GM04503 (cell line): ENCODE measurements at places on chromosomes 3 and 15.
A peak's percentile ranks its signal among the peaks of the same experiment; 100 is the strongest.

DNA sequence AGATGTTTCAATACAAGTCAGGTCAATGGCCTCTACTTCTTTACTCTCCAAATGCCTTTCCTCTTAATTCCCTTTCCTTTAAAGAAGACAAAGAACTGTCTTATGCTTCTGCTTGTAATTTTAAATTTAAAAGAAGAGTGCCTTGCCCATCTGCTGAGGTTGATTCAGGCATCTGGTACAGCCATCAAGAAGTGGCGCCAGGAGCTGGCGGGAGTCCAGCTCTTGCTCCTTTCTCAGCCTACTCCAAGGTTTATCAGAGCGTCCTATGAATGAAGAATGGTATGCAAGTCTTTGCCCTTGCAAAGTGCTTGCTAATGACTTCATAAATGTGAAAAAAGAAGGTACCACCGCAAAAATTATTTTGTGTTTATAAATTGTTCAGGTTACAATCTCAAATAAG lies 294.6 kb upstream of the TGFBR2 start:
- no peak for DNase-seq

GRCh38 chr15:101254157-101255050 lies 2.6 kb upstream of the CHSY1 start:
- DNase-seq = no peak

GRCh38 chr3:193977622-193978021 lies 158.3 kb upstream of the HES1 start:
- DNase-seq = no peak

- DNase-seq = no peak
These were observed 43.7 kb downstream of the FAM3D start for GRCh38 chr3:58622892-58623291.

DNA sequence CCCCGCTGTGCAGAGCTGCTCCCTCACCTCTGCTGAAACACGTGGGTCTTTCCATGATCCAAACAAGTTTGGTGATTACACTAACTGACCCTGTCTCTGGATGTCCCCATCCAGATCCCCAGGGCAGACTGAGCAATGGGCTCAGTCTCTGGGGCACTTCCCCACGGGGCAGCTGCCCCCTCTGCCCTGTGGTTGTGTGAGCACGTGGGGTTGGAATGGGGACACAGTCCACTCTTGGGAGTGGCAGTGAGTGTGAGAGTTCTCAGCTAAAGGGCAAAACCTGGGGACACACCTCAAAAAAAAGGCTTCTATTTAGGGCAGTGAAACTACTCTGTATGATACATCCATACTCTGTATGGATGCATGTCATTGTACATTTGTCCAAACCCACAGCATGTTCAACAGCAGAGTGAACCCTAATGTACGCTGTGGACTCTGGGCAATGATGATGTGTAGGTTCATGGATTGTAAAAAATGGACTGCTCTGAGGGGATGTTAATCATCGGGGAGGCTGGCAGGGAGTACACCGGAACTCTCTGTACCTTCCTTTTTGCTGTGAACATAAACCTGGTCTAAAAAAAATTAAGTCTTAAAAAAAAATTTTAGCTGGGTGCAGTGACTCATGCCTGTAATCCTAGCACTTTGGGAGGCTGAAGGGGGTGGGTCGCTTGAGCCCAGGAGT lies 49.9 kb upstream of the BLM start:
- no peak for DNase-seq

DNA sequence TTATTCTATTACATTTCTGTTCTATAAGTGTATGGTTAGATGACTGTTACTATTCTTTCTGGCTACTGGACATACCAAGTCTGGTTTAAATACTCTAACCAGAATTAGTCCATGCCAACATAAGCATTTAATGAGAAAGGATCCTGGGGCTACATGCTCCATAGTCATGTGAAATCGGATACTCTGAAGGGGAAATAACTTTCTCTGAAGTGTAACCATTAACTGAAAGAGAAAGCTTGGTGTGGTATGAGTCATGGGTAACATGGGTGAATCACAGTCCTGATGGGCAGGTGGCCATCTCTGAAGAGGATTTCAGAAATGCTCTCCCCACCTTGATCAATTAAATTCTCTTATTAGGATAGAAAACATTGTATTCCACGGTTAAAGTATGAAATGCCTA lies 69.4 kb downstream of the FHIT start:
- DNase-seq = no peak

- DNase-seq = no peak
These were observed 13.5 kb downstream of the CCDC80 start for GRCh38 chr3:112627419-112627818.

- DNase-seq = no peak
These were observed 8.1 kb downstream of the GABRA5 start for GRCh38 chr15:26874774-26875475.

DNA sequence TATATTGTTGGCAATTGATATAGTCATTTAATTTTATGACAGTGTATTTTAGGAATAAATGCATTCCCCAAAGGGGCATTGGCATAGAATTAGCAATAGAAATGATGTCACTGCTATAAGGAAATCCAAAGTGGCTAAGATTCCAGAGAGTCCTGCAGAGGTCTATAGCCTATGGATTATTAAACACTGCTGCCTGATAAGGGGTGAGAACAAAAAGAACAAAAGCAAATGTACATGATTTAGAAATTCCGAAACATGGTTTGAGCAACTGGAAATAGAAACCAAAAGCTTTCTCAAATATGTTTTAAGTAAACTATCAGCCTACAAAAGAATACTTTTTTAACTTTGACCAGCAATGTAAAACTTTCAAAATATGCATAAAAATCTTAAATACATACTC lies 280.1 kb upstream of the RASGRP1 start:
- no peak for DNase-seq

DNA sequence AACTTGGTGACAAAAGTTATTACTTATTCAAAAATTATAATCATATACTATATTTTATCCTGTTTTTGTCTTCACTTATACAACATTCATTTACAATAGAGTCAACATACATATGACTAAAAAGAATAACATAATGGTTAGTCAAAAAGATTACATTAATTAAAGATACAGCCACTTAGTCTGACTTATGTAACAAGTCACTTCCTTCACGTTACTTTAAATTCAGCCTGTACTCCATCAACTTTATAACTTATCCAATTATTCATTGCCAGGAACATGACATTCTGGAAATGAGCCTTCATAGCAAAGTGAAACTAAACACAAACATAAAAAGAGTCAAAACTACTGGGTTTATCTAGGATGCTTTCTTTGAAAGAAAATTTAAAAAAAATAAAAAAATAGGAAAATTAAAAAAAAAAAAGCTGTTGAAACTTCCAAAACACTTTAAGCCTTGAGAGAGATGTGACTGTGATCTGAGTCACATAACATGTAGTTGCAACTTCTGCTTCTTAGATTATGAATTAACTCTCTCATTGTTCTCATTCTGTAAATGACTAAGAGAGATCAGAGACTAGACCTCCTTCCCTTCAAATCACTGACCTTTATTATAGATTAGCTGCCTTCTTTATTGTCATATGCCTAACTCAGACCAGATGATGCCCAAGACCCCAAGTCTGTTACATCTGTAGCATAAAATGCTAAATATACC lies 107.8 kb downstream of the MYRIP start:
- DNase-seq = no peak

DNA sequence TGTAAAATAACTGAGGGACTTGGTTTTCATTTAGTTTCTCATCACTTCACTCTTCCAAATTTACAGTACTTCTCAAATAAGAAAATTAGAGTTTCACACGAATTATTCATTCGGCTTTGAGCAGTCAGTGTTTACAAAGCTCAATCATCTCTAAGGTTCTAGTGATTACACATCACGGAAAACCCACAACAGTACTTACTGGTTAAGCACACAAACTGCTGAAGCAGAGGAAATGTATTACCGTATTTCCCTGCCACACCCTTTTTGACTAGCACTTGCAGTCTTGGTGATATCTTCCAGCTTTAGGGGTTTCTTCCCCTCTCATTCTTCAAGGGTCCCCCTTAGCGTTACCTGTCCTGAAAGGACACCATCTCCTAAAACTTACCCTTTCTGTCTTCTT lies 164.8 kb upstream of the CDIN1 start:
- DNase-seq = no peak

- DNase-seq = peak; percentile 30
These were observed 117.2 kb upstream of the LRIG1 start for GRCh38 chr3:66618066-66618465.
